ENCODE measurements at places on chromosomes 12 and 14. TPM values are rescaled to one million over a fixed set of nuclear protein-coding genes. Genes with fewer than 3 reads are reported as not detected.

GRCh38 chr14:64112867-64113678 is 181.1 kb downstream of the ESR2 start:
- H3K4me3 ChIP-seq: no peak overlapping the region
- no peaks in the 10 kb centered on the region for H3K4me1 ChIP-seq
- H3K36me3 ChIP-seq: peaks cover 15% of the 10 kb centered on the region
- H3K27ac ChIP-seq: no peak overlapping the region

Gene MANSC4
- not detected for total RNA-seq

DNA sequence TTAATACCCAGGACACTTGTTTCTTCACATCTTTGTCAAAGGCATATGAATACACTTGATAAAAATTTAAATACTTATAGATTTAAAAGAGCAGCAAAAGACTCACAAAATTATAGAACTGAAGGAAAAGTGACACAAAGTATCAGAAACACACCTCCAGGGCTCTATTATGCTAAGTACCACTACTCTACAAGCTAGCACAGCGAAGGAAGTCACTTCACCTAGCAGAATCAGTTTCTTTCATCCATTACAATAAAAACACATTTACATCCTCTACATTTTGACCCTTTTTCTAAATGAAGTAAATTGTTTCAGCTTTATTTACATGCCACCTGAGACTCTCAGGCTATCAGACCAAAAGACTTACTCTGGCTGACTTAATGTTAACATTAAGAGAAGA is 26.6 kb upstream of the PTPRB start:
- H3K4me1 ChIP-seq: no peaks in the 10 kb centered on the region
- DNase-seq: no peak
- no peak overlapping the region for H3K4me3 ChIP-seq
- no peak overlapping the region for H3K27ac ChIP-seq

DNA sequence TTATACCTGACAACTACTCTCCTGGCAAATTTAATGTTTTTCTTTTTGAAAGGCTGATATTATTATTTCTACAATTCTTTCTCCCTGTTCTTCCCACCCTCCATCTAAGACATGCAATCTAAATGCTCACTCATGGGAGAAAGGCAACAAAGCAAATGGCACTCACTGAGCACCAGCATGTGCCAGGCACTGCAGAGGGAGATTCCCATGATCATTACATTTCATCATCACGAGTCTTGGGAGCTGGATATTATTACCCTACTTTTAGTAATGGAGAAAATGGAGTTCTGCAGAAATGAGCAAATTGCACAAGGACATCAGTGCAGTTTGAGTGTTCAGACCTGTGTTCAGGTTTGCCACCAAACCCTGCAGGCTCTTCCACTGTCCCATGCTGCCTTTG is 27.9 kb downstream of the PPM1H start:
- H3K27ac ChIP-seq: no peak overlapping the region
- H3K4me1 ChIP-seq: no peaks in the 10 kb centered on the region
- H3K27me3 ChIP-seq: no peaks in the 10 kb centered on the region
- no peaks in the 10 kb centered on the region for H3K36me3 ChIP-seq
- H3K4me3 ChIP-seq: no peak overlapping the region
- DNase-seq: no peak

- no peaks in the 10 kb centered on the region for H3K4me1 ChIP-seq
- H3K4me3 ChIP-seq: no peak overlapping the region
- H3K27me3 ChIP-seq: no peaks in the 10 kb centered on the region
- no peak overlapping the region for H3K27ac ChIP-seq
Measured at GRCh38 chr12:6443361-6443983, 1.3 kb upstream of the CD27 start.

GRCh38 chr14:45298423-45299117 is 45.6 kb upstream of the MIS18BP1 start:
- no peaks in the 10 kb centered on the region for H3K36me3 ChIP-seq
- no peaks in the 10 kb centered on the region for H3K4me1 ChIP-seq
- no peak overlapping the region for H3K27ac ChIP-seq
- H3K27me3 ChIP-seq: no peaks in the 10 kb centered on the region

Gene SLCO1A2
- not detected for total RNA-seq

DNA sequence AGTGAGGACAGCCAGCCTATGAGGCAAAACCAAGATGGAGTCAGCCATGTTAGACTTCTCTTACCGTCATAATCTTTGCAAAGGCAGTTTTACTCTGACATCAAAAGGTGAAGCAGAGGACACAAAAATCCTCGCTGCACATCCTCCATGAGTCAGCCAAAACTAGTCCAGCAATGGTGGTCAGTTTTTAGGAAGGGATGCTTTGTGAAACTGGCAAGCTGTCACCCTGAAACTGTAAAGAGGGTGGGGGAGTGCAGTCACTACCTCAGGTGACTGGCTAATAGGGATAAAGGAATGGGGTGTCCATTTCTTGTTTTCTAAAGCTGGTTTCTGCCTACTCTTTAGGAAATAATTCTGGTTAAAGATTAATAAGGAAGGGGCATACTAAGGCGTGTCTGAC is 5.4 kb upstream of the CIPC start:
- H3K36me3 ChIP-seq: no peaks in the 10 kb centered on the region
- DNase-seq: no peak
- no peak overlapping the region for H3K4me3 ChIP-seq
- H3K4me1 ChIP-seq: peaks cover 13% of the 10 kb centered on the region
- no peaks in the 10 kb centered on the region for H3K27me3 ChIP-seq
- H3K27ac ChIP-seq: no peak overlapping the region

- H3K27me3 ChIP-seq: no peaks in the 10 kb centered on the region
- DNase-seq: no peak
- peak overlapping the region; percentile 89 for H3K27ac ChIP-seq
- no peaks in the 10 kb centered on the region for H3K36me3 ChIP-seq
- H3K4me3 ChIP-seq: no peak overlapping the region
- H3K4me1 ChIP-seq: peaks cover 33% of the 10 kb centered on the region
Measured at GRCh38 chr14:50062438-50063085, 53.8 kb downstream of the VCPKMT start.

GRCh38 chr14:71328183-71328582 is 420.9 kb downstream of the PCNX1 start:
- H3K27me3 ChIP-seq: no peaks in the 10 kb centered on the region
- H3K4me3 ChIP-seq: no peak overlapping the region
- no peak for DNase-seq
- no peaks in the 10 kb centered on the region for H3K36me3 ChIP-seq
- no peak overlapping the region for H3K27ac ChIP-seq

- DNase-seq: no peak
- H3K27me3 ChIP-seq: no peaks in the 10 kb centered on the region
- H3K4me3 ChIP-seq: peak overlapping the region; percentile 83
- H3K36me3 ChIP-seq: no peaks in the 10 kb centered on the region
Measured at GRCh38 chr12:29782871-29783772, 620 bp downstream of the TMTC1 start.

GRCh38 chr12:132558861-132559623 is 51.3 kb downstream of the LRCOL1 start:
- H3K27me3 ChIP-seq: no peaks in the 10 kb centered on the region
- H3K4me1 ChIP-seq: peaks cover 28% of the 10 kb centered on the region
- H3K27ac ChIP-seq: no peak overlapping the region
- H3K36me3 ChIP-seq: no peaks in the 10 kb centered on the region
- peak overlapping the region; percentile 68 for H3K4me3 ChIP-seq
- DNase-seq: no peak

DNA sequence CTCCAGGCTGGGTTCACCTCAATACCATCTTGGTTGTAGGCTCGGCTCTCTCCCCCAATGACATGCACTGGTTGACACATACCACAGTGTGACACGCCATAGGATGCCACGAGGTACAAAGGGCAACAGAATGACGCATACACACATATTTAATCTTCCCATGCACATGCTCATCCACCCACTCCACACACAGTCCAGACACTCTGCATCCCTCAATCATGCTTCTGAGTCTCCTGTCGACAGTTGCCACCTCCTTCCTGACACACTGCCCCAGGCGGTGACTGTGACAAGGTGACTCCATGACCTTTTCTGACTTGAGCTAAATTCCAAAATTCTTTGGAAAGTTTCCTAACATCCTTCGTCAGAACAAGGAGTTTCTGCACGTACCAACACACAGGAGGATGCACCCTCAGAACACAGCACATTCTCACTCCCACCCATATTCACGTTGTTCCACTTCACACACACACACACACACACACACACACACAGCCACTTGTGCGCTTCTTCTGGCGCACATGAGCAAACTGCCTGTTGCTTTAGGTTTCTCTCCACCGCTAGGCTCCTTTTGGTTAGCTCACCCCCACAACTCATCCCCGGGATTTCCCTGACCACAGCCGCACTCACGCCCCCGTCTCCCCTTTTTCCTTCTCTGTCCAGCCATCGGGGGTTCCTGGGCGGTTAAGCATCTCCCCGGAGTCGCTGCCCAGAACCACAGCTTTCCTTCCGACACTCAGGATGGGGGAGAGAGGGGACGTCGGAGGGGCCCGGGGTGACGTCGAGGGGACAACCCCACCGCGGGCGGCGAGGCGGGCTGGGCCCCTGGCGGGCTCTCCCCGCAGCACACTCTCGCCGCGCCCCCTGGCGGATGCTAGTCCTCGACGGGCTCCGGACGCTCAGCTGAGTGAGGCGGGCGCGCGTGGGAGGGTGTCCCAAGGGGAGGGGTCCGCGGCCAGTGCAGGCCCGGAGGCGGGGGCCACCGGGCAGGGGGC is 536 bp upstream of the WNT1 start:
- H3K4me1 ChIP-seq: peaks cover 48% of the 10 kb centered on the region
- H3K27me3 ChIP-seq: peaks cover 11% of the 10 kb centered on the region
- H3K36me3 ChIP-seq: no peaks in the 10 kb centered on the region
- peak overlapping the region; percentile 33 for H3K4me3 ChIP-seq
- H3K27ac ChIP-seq: no peak overlapping the region

DNA sequence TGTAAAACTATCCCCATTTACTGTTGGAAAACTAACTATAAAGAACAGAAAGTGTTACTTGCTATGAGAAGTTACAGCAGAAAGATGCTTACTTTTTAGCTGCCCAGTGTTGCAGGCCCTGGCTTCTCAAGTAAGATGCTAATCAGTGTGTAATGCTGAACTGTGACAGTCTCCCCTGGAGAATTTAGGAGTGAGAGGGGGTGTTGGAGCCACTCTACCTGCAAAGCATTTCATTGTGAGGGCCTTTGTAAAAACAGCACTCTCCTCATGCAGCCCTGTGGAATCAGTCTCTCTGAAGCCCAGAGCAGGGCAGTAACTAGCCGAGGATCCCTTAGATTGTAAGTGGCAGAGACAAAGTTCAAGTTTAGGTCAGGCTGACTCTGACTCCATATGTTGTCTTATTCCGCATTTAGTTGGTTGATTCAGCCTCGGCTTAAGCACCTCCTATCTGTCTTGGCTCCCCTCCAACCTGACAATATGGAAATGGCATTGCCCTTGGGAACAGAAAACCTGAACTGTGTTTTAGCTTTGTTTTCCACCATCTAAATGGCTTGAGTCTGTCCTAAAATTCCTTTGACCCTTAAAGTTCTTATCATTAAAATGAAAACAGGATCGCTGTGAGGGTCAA is 141.3 kb downstream of the PRKCH start:
- H3K4me1 ChIP-seq: peaks cover 25% of the 10 kb centered on the region
- H3K36me3 ChIP-seq: no peaks in the 10 kb centered on the region
- no peaks in the 10 kb centered on the region for H3K27me3 ChIP-seq

DNA sequence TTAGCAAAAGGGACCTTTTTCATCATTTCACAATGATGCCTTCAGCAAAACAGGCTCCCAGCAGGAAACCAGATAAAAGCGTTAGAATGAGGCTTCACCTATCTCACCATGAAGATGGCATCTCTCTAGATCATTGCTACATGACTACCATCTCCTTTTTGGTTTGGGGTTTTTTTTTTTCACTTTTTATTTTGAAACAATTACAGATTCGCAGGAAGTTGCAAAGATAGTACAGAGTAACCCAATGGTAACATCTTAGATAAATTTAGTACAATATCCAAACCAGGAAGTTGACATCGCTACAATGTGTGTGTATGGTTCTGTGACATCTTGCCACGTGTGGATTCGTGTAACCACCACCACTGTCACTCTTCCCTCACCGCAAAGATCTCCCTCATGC is 22.3 kb upstream of the PWP1 start:
- H3K27me3 ChIP-seq: no peaks in the 10 kb centered on the region
- H3K4me1 ChIP-seq: no peaks in the 10 kb centered on the region
- H3K36me3 ChIP-seq: no peaks in the 10 kb centered on the region
- H3K4me3 ChIP-seq: no peak overlapping the region
- DNase-seq: no peak

GRCh38 chr12:47736877-47737676 is 11.8 kb upstream of the ENDOU start:
- peak; percentile 96 for DNase-seq
- no peaks in the 10 kb centered on the region for H3K27me3 ChIP-seq
- H3K4me3 ChIP-seq: peak overlapping the region; percentile 10
- no peaks in the 10 kb centered on the region for H3K36me3 ChIP-seq
- H3K4me1 ChIP-seq: peaks cover 69% of the 10 kb centered on the region

DNA sequence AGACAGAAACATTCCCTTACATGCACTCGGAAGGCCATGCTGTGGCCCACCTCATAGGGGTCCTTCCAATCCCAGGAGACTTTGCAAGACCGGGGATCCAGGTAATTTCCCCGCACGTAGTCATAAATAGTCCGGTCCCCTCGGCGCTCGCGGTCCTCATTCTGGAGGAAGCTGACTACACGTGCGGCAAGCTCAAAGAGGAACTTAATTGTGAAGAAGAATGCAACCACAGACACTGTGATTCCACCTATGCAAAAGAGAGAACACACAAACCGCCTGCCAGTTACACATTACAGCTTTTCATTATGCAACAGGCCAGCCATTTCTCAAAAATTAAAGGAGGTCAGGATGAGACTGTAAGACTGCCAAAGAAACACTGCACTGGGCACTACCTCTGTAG is 28.4 kb downstream of the AREL1 start:
- no peak overlapping the region for H3K27ac ChIP-seq
- DNase-seq: no peak
- H3K27me3 ChIP-seq: no peaks in the 10 kb centered on the region
- H3K4me3 ChIP-seq: no peak overlapping the region
- no peaks in the 10 kb centered on the region for H3K4me1 ChIP-seq

DNA sequence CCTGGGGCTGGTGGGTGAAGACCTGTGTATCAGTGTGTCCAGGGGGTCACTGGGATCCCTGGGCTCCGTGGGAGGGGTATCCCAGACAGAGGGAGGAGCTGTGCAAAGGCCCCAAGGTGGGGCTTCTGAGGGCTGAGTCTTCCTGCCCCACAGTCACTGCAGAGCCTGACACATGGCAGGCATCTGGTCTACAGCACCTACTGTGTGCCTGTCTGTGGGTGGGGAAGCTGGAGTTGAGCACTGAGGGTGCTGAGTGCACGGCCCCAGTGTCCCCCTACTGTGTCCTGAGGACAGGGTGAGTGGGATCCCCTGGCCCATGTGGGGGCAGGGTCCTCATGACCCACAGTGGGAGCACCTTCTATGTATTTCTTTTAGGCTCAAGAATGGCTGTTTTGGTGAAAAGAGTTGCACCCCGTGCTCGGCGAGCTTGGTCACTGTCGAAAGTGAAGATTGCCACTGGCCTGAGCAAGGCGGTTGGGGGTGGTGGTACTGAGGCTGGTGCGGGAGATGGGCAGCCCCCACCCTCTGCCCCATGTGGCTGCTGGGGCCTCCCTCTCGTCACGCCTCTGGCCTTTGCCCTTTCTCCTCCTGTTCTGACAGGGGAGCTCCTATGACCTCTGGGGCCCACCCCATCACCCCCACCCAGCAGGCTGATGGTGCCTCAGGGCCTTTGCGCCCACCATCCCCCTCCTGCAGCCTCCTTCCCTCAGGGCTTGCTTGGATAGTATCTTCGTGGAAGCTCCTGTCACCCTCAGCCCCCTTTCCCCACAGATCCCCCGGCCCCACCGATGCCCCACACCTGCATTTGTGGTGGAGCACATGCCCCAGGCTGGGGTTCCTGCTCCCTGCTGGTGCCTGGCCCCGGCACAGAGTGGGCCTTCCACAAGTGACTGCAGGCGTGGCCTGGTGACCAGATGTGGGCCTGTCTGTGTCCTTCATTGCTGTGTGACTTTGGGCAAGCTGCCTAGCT is 55.8 kb downstream of the BEGAIN start:
- DNase-seq: no peak
- peaks cover 13% of the 10 kb centered on the region for H3K4me1 ChIP-seq
- H3K4me3 ChIP-seq: no peak overlapping the region
- H3K27me3 ChIP-seq: no peaks in the 10 kb centered on the region
- H3K36me3 ChIP-seq: peaks cover 7% of the 10 kb centered on the region
- no peak overlapping the region for H3K27ac ChIP-seq

Measured in vagina (tissue), 2 donors.